ENCODE measurements at places on chromosomes 1 and 21.

DNA sequence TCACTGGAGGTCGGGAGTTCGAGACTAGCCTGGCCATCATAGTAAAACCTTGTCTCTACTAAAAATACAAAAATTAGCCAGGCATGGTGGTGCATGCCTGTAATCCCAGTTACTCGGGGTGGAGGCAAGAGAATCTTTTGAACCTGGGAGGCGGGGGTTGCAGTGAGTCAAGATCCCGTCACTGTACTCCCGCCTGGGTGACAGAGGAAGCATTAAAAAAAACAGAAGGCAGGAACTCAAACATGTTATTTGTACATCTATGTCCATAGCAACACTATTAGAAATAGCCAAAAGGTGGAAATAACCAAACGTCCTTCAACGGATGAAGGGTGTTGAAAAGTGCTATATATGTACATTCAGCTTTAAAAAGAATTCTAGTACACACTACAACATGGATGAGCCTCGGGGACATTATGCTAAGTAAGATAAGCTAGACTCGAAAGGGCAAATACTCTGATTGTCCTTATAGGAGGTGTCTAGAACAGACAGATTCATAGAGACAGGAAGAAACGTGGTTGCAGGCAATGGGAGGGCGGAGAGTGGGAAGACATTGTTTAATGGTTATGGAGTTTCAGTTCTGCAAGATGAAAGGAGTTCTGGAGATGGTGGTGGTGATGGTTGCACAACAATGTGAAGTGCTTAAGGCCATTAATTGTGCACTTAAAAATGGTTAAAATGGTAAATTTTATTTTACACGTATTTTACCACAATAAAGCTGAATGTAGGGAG, 19.2 kb downstream of the NLRP3 start:
- no peak for DNase-seq

GRCh38 chr1:157982136-157982535, 11.3 kb upstream of the KIRREL1 start:
- no peak for DNase-seq

- DNase-seq = no peak
Observed at GRCh38 chr1:40795811-40796586, 12.4 kb downstream of the KCNQ4 start.

DNA sequence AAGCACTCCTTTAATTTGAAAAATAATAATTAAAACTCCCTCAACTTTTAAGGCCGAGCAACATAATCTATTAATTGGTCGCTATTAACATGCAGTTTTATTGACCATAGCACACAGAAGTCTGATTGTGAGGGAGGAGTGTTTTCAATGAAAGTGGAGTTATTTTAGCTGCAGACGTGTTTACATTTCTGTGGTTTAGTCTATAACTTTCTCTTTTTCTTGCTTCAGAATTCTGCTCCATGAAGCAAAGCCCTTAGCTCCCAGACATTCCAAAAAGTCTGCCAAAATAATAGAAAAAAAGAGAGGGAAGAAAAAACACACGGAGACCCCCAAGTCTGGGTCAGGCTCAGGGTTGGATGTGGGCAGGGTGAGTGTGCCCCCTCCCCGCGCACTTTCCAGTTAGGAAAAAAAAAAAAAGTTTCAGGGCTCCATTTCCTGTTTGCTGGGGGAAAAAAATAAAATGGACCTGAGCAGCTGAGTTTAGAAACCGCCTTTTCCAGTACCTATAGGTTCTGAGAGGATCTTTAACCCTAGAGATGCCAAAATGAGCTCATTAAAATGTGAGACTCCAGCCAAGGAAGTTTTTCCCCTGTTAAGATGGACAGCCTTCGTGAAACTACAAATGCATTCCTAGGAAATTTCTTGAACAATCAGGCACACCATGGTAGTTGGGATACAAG, 143.7 kb upstream of the ETS2 start:
- no peak for DNase-seq

- no peak for DNase-seq
Observed at GRCh38 chr1:172497230-172497629, 35.7 kb upstream of the SUCO start.

GRCh38 chr1:194184974-194185373, 998.6 kb upstream of the B3GALT2 start:
- DNase-seq = no peak

- DNase-seq = no peak
Observed at GRCh38 chr1:164673584-164674214, 114.7 kb downstream of the PBX1 start.
